Vagina (tissue), 2 donors: ENCODE measurements at places on chromosomes 1 and 21.

- no peak for DNase-seq
These were observed 42.3 kb downstream of the AZIN2 start for GRCh38 chr1:33123266-33123665.

- no peak for DNase-seq
These were observed 154.6 kb downstream of the PLA2G4A start for GRCh38 chr1:186983327-186983726.

DNA sequence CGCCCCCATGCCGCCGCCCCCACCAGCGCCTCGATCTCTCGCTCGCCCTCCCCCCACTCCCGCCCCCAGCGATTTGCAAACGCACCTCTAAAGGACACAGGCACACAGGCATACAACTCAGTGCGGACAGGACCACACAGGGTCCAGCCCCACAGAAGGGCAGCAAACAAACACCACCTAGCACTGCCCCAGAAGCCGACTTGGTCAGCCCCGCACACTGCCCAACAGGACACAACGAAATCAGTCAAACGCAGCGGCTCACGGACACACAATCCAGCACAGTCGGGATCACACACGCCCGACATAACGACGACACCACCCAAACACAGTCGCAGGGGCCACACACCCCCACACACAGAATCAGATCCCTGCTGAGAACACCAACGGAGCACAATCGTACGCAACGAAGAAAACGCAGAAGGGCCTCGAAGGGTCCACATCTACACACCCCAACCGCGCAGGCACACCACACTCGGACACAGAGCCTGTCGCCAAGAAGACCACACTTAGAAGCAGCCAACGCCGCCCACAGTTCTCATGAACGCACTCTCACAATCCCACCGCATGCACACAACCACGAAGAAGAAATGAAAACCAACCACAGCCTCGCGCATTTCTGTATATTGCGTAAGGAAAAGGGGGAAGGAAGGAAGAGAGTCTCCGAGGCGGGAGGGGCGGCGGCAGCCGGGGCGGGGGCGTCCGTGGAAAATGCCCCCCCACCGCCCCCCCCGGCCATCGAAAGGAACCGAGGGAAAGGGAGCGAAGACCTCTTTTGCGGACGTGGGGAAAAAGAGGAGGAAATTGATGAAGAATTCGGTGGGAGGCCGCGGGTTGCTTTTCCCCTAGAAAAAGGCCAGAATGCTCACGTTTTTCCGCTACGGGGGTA, 481 bp downstream of the TAL1 start:
- DNase-seq = no peak

DNA sequence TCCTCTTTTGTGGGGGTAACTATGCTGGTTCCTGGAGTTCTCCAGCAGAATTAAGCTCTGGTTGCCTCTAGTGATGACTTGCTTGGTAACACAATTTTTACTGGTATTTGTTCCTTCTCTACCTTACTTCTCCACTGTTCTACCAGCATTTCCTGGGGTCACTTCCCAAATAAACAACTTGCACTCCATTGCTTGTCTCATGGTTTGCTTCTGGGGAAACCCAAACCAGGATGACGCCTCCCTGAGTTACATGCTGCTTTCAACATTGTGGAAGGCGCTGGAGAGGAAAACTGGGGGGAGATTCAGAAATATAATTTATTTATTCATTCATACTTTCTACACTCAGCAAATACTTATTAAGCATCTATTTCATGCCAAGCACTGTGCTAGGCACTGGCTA, 55.3 kb upstream of the AK4 start:
- no peak for DNase-seq

- DNase-seq = no peak
These were observed 178.1 kb upstream of the RUNX1 start for GRCh38 chr21:35226968-35227744.

GRCh38 chr1:152313970-152314369, 11.1 kb downstream of the FLG start:
- DNase-seq = no peak

DNA sequence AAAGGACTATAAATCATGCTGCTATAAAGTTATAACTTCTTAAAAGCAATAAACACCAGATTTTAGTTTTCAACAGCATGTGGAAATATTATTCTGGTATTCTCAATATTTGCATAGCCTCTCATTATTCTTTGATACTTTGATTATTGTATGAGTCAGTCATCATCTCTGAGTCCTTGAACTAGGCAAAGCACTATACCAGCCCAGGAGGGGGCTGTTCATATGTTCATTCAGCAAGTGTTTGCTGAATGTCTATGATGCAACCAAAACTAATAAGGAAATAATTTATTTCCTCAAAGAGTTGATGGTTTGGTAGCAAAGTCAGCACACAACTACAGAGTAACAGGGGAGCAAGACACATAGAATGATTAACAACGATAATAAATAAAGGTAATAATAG, 175.6 kb upstream of the C1orf105 start:
- no peak for DNase-seq

DNA sequence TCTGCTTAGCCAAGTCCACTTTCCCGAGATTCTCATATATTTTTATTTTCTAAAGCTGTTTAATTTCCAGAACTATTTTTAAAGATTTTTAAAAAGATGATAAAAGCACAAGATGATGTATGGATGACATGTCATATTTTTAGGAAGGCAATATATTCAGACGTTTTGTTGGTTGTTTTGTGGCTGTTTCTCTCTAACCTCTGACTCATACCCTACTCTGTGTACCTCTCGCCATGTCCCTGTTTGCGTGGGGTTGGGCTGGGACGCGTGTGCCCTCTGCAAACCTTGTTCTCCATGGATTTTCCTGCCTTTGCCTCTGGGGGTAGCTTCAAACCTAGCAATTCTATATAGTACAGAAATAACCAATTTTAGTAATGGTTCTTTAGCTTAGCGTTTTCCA, 132.0 kb downstream of the GALNT2 start:
- no peak for DNase-seq

DNA sequence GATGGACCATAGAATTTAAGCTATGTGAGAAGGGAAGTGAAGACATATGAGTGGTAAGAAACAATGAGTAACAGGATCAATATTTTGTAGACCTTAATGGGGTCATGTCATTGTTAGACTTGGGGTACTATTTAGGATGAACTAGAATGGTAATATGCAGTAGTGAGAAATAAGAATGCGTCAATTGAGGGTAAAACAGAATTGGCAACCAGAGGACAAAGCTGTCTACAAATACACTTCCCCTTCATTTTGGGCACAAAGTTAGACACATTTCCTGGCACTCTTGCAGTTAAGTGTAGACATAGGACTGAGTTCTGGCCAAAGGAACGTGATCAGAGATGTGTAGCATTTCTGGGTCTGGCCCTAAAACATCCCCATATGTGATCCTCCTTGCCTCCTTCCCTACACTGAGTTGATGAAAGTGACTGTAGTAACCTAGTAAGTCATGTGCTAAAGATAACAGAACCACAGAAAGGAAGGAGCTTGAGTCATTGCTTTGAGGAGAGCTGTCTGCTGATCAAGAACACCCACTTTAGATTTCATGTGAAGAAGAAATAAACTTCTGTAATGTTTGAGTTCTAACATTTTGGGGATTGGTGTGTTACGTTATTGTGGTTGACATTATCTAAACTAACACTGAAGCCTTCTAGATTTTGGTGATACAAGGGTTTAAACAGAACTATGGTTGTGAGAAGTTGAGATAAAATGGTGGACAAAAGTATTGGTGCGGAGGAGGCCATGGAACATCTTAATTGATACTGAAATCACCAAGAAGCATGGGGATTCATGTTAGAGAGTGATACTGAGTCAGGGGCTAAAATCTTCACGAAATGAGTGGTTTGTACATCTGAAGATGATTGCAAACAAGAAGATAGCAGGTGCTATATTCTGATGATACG, 41.7 kb downstream of the CD55 start:
- DNase-seq = no peak

DNA sequence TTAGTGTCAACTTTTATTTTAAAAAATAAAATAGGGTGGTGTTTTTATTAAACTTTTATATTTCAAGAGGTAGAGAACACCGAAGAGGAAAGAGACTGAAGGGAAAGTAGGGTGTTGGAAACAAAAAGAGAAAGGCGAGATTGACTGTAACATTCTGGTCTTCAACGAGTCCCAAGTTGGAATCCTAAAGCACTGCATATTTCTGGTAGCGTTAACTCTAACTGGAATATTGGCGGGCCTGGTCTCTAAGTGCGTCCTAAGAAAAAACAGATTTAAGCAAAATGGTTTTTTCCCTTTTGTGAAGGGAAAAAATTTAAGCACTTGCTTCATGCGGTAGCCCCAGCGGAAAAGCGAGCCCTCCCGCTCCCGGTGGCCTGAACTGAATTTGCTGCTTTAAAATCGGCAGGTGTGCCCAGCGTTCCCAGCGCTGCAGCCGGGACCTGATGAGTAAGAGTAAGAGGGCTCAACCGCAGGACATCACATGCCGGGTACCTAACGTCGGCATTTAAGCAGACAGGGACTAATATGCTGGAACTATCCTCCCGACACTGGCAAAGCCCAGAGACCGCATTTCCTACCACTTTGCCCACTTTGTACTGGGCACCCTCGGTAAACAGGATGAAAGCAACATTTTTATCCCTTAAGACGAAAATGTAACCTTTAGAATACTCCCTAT, 30.5 kb upstream of the NFIA start:
- no peak for DNase-seq

GRCh38 chr1:233328142-233328921, 808 bp downstream of the MAP3K21 start:
- no peak for DNase-seq

DNA sequence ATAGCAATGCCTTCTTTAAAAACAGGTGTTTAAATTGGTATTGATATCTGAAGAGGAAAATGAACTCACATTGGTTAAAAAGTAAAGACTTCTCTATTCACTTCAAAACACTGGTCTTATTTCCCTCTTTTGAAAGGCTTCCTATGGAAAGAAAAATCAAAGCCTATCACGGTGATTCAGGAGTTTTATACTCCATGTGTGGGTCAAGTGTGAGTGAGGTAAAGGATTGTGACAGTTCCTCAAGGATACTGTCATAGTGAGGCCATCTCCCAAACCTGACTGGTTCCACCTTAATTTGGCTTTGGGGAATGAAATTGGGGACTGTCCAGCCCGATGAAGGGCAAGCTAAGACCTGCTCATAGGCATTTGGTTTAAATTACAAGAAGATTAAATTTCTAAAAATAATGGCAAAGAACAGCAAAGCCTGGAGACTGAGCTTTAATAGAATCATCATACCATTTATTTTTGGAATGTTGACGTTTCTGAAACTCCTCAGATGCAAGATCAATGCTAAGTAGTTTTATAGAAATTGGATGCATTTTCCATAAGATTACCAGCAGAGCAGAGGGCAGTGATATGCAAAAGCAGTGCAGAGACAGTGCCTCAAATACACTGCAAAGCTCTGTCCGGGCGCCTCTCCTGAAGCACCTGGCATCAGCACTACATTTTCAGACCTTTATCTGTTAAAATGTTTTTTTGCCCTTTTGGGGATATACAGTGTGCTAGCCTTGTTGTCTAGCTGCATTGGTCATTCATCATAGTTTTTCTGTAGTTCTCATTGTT, 302.1 kb upstream of the SGIP1 start:
- no peak for DNase-seq

DNA sequence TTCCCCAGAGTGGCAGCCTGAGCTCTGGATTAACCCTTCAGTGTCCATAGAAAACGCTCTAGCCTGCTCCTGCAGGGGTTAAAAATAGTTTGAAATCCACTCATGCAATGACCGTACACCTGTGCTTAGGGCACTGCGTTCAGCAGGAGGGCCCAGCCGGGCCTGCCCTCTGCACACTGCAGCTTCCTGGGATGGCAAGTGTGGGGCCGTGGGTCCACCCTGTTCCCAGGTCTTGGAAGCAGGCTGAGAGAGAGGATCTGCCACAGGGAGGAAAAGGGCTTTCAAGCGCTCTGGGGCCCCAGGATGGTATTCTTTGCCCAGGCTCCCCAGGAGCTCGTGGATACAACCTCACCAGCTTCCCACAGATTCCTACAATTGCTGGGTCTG, 1.5 kb upstream of the S100B start:
- no peak for DNase-seq

- DNase-seq = no peak
These were observed 84.0 kb downstream of the RAVER2 start for GRCh38 chr1:64828829-64829228.
